ENCODE measurements at places on chromosomes 7 and 10. TPM values are rescaled to one million over a fixed set of nuclear protein-coding genes. Genes with fewer than 3 reads are reported as not detected.

The BTBD16 gene
- 0.46 TPM for total RNA-seq

The RBP4 gene
- total RNA-seq: 16.2 TPM

The PRSS37 gene
- total RNA-seq: not detected

DNA sequence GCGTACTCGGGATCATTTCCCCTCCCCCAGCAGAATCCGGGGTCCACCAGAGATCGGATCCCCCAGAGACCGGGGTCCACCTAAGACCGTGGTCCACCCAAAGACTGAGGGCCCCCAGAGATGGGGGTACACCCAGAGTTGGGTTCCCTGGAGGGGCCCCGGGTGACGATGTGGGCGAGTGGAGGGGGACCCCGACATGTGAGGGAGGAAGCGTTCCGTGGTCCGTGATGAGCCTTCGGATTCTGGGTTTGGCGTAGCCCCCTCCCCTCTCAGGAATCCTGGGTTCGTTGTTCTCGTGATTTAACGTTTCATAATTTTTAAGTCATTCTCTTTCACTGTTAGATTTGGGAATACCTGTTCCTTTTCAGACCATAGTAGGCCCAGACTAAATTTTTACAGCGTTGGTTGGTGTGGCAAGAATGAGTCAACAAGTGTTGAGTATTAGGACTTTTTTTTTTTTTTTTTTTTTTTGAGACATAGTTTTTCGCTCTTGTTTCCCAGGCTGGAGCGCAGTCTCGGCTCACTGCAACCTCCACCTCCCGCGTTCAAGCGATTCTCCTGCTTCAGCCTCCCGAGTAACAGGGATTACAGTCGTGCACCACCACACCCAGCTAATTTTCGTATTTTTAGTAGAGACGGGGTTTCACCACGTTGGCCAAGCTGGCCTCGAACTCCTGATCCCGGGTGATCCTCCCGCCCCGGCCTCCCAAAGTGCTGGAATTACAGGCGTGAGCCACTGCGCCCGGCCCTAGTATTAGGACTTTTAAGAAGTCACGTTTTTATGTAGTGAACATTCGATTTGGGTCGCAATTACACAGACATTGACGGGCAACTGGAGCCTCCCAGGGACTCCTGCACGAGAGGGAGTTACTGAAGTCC, 672 bp downstream of the GTPBP4 start:
- H3K4me1 ChIP-seq: peaks cover 22% of the 10 kb centered on the region
- H3K27ac ChIP-seq: peak overlapping the region; percentile 95
- no peak for DNase-seq
- no peaks in the 10 kb centered on the region for H3K36me3 ChIP-seq

- no peak overlapping the region for H3K4me3 ChIP-seq
- DNase-seq: no peak
- no peaks in the 10 kb centered on the region for H3K4me1 ChIP-seq
- no peaks in the 10 kb centered on the region for H3K36me3 ChIP-seq
- H3K27ac ChIP-seq: no peak overlapping the region
Measured at GRCh38 chr7:155994279-155994811, 182.1 kb upstream of the SHH start.

GRCh38 chr7:2923291-2923781, 79.2 kb upstream of the GNA12 start:
- H3K27me3 ChIP-seq: peaks cover 8% of the 10 kb centered on the region
- no peaks in the 10 kb centered on the region for H3K36me3 ChIP-seq
- H3K4me1 ChIP-seq: no peaks in the 10 kb centered on the region
- no peak for DNase-seq

The AGBL3 gene
- total RNA-seq: 1.0 TPM

DNA sequence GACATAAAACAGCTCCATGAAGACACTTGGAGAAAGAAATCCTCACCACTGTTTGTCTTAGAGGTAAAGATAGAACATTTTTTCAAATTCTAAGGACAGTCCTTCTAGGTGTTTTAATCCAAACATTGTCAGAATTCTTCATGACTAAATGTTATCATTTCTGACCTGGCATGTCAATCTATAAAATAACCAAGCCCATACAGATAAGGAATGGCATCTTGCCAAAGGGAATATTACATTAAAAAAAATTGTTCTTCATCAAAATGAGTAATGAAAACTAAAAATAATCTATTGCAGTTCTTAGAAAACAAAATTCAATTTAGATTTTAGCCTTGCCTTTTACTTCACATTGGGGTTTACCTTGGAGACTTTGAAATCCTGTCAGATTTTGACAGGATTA, 33.6 kb downstream of the DGKB start:
- no peaks in the 10 kb centered on the region for H3K27me3 ChIP-seq
- no peaks in the 10 kb centered on the region for H3K4me1 ChIP-seq
- H3K4me3 ChIP-seq: no peak overlapping the region
- no peak overlapping the region for H3K27ac ChIP-seq
- H3K36me3 ChIP-seq: no peaks in the 10 kb centered on the region
- no peak for DNase-seq

The ZFYVE27 gene
- total RNA-seq: 7.6 TPM

All from gastrocnemius medialis (tissue), 4 donors.